ENCODE measurements at places on chromosomes 7 and 10.

DNA sequence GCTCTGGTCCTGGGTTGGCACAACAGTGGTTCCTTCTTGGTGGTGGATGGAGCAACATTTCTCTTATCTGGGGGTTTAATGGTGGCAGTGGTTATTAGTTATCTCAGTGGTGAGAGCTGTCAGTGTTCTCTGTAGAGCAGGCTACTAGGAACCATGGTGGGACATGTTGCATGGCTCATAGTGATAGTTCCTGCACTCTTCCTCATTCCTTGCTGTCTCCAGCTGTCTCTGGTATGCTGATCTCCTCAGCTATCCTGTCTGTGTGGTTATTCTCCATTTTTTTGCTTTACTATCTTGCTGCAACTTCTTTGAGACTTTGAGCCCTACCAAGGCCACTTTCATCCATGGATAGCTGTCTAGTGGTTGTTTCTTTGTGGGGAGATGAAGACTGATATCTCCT, 44.0 kb downstream of the CCDC7 start:
- DNase-seq, result no peak

- no peak for DNase-seq
These were observed 6.9 kb downstream of the C7orf57 start for GRCh38 chr7:48042216-48042615.

GRCh38 chr10:22542773-22543172, 171.6 kb downstream of the PIP4K2A start:
- DNase-seq, result no peak

DNA sequence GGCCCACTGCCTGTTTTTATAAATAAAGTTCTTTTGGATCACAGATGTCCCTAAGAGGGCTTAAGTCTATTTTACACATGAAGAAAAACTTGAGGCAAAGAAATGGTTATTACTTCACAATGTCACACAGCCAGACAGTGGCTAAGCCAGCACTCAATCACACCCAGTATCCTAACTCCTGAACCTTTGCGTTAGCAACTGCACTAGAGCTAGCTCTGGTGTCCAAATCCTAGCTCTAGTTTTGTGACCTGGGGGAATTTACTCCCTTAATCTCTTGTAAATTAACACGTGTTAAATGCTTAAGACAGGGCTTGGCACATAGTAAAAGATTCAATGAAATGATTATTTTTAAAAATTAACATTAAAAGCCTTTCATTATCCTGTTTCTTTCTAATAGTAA, 49.0 kb upstream of the TPK1 start:
- DNase-seq, result no peak

- DNase-seq, result no peak
These were observed 33.5 kb upstream of the CPN1 start for GRCh38 chr10:100114976-100115770.

DNA sequence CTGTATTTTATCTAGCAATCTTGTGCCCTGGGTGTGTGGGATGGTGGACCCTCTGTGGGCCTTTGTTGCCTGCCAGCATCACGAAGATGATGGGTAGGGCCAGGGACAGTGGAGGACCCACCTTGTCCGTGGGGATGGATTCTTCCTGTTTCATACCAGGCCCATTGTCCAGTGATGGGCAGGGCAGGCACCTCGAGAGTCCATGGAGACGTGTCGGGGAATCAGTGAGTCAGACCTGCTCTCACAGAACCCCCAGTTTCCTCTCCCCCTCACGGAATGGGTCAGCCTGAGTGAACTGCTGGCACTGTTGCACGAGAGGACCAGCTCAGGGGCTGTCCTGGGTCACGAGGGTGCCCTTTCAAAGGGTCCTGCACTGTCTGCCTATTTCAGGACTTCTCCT, 401.2 kb downstream of the RPS24 start:
- no peak for DNase-seq

DNA sequence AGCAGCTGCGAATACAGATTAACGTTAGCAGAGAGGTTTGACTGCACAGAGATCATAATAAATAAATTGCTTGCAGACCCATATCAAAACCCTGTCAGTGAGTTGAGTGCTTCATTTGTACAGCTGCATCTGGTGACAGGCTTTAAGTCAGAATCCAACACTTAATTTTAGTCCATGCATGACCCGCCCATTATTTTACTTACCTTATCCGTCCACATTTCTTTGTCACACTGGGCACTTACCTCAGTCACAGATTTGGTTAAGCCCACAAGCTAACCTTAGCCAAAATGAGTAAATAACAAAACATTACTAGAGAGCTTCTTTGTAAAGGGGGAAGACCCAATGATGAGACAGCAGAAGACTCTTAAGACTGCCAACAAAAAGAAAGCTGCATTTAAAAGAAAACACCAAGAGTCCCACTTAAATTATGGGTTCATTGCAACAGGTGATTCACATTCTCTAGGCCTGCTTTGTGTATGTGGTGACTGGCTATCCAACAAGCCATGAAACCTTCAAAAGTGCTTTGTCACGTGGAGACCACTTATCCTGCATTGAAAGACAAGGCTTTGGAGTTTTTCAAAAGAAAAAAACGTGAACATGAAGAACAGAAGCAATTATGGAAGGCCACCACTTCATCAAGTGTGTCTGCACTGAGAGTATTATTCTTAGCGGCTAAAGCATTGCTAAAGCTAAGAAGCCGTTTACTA, 32.2 kb downstream of the PHTF2 start:
- DNase-seq, result no peak

GRCh38 chr10:117537436-117537903, 5.1 kb upstream of the EMX2 start:
- DNase-seq, result no peak

GRCh38 chr10:116888380-116889055, 39.2 kb downstream of the ENO4 start:
- peak; percentile 59 for DNase-seq

- no peak for DNase-seq
These were observed 102.9 kb upstream of the ETV1 start for GRCh38 chr7:14092331-14092730.

- peak; percentile 59 for DNase-seq
These were observed 54.1 kb upstream of the CYP26C1 start for GRCh38 chr10:93006435-93007039.

GRCh38 chr7:94052398-94053180, 48.4 kb upstream of the BET1 start:
- no peak for DNase-seq

- no peak for DNase-seq
These were observed 19.4 kb downstream of the ZFAND2A start for GRCh38 chr7:1140476-1141104.

GRCh38 chr10:11026773-11027172, 9.1 kb downstream of the CELF2 start:
- no peak for DNase-seq

- DNase-seq, result no peak
These were observed 141.8 kb downstream of the CTTNBP2 start for GRCh38 chr7:117731455-117731854.

- no peak for DNase-seq
These were observed 676.3 kb upstream of the KCND2 start for GRCh38 chr7:119596651-119597050.

DNA sequence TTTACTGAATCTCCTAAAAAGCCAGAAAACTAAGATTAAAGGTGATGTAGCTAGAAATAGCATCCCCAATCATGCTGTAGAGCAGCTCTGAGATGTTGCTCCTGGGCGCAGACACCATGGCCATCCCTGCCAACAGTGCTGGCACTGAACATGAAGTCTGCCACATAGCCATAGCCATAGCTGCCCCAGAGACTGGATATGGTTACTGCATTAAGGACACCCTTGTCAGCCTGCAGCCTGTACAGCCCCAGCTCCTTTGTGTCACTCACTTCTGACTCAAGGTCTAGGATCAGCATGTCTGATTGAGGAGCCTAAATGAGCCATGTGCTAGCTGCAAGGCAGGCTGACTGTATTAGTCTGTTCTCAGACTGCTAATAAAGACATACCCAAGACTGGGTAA, 284.6 kb downstream of the RPS24 start:
- no peak for DNase-seq

DNA sequence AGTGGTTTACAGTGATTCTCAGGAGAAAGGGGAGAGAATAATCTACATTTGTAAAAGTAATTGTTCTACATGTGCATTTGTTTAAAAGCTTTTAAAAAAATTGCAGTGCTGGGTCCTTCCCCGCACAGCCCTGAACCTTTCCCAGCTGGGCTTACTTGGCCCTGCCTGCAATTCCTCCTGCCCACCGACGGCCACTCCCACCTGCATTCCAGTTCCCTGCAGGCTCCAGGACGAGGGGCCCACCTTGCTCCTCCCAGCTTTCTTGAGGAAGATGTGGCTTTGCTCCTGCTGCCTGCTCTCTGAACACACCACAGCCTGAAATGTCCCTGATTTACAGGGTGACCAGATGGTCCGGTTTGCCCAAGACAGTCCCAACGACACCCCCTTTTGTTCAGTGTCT, 222.7 kb downstream of the PRPF18 start:
- DNase-seq, result no peak

- no peak for DNase-seq
These were observed 183.6 kb downstream of the TAX1BP1 start for GRCh38 chr7:27923642-27923980.

Data from astrocyte of the cerebellum (primary cell).